ENCODE measurements at places on chromosomes 5 and 9.

- DNase-seq = no peak
These were observed 192.7 kb downstream of the GNA14 start for GRCh38 chr9:77455312-77455927.

DNA sequence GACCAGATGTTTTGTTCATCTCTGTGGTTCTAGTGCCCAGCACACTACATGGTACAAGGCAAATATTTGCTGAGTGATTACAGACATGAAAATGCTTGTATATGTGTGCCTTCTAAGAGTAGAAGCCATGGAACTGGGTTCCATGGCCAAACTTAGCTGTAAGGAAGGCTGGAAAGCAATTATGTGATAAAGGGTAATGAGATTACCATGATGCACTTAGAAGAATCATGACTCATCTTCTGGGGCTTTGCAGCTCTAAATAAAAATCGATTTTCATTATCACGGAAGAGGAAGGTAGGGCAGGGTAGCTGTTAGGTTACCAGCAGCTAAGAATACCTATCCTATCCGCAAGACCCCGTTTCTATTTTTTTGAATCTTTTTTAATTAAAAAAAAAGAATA lies 28.0 kb downstream of the RFK start:
- no peak for DNase-seq

DNA sequence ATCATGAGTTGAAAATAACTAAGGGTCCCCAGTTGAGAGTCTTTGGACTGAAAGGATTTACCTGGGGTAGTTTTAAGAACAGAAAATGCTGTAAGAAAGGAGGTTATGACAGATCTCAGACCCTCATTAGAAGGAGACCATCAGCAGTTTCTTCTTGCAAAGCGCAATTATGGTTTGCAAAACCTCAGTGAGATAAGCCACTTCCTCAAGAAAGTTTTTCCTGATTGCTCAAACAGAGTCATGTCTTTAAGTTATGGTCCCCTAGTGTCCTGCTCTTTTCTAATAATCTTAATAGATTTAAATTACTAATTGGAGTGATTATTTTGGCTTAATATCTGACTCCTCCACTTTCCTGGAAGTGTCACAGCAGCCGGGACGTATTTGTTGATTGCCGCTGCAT lies 293.2 kb upstream of the KLF4 start:
- DNase-seq = peak; percentile 16

DNA sequence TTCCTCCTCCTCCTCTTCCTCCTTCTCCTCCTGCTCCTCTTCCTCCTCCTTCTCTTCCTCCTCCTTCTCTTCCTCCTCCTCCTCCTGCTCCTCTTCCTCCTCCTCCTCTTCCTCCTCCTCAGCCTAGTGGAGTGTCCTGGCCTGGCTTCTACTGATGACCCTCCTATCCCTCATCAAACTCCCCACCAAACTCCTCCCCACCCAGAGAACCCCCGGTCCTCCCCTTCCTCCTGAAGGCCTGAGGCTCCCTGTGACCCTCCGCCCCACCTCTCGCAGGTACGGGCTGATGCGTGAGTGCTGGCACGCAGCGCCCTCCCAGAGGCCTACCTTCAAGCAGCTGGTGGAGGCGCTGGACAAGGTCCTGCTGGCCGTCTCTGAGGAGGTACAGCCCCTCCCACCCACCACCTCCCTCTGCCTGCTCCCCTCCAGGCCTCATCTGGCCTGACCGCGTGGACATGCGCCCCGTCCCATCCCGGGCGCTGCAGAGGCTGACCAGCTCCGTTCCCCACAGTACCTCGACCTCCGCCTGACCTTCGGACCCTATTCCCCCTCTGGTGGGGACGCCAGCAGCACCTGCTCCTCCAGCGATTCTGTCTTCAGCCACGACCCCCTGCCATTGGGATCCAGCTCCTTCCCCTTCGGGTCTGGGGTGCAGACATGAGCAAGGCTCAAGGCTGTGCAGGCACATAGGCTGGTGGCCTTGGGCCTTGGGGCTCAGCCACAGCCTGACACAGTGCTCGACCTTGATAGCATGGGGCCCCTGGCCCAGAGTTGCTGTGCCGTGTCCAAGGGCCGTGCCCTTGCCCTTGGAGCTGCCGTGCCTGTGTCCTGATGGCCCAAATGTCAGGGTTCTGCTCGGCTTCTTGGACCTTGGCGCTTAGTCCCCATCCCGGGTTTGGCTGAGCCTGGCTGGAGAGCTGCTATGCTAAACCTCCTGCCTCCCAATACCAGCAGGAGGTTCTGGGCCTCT lies 10.6 kb downstream of the FGFR4 start:
- no peak for DNase-seq

GRCh38 chr9:87710443-87710842 lies 15.5 kb upstream of the CTSL start:
- no peak for DNase-seq

GRCh38 chr5:8730194-8730593 lies 815.7 kb downstream of the SEMA5A start:
- DNase-seq = peak; percentile 26

DNA sequence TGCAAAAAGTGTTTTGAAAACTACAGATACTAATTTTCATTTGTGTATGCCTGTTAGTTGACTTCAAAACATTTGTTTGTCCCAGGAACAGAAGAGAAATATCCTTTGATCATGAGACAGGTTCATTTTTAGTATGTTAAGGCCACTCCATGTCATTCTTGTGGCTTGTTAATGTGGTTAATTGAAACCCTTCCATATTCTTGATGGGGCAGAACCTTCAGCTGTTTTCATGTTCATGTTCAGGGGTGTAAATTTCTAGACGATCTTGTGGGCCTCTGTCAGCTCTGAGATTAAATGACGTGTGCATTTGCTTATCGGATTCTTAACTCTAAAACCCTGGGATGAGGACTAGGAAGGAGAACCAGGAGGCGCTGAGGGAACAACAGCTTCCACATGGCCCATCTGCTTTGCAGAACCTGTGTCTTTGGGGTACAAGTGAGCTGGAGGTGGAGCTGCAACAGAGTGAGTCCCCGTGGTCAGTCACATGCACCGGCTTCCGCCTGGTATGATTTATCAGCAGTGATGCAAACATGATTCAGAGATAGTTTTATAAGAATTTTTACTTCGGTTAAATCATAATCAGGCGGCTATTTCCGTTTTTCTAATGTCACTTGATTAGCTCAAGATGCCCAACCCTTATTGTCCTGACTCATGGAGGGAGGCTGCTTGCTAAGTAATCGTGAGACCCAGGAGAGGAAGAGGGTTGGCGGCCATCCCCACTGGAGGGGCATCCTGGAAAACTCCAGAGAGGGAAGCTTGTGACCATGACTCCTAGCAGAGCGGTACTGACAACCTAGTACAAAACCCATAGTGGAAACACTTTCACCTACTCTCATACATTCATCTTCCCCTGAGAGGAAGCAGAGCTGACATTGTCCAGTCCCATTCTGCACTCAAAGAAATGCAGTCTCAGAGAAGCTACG lies 138.4 kb downstream of the C9orf152 start:
- DNase-seq = peak; percentile 96

DNA sequence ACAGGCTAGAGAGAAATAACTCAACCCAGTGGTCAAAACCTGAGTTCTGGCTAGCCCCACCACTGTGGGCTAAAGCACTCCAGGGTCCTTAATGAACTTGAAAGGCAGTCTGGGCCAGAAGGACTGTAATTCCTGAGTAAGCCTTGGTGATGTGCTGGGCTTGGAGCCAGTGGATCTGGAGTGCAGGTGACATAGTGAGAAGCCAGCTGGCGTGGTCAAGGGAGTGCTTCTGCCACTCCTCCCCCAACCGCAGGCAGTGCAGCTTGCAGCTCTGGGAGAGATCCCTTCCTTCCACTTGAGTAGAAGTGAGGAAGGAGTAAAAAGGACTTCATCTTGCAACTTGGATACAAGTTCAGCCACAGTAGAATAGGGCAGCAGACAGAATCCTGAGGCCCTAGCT lies 424.0 kb downstream of the CDH18 start:
- no peak for DNase-seq

- DNase-seq = peak; percentile 39
These were observed 20.5 kb upstream of the FER start for GRCh38 chr5:108727236-108727650.

GRCh38 chr5:57878301-57878722 lies 395.7 kb upstream of the ACTBL2 start:
- peak; percentile 27 for DNase-seq

GRCh38 chr5:126972062-126972895 lies 58.1 kb downstream of the MARCHF3 start:
- peak; percentile 38 for DNase-seq

- DNase-seq = peak; percentile 61
These were observed 237.7 kb upstream of the KLF4 start for GRCh38 chr9:107727086-107727780.

DNA sequence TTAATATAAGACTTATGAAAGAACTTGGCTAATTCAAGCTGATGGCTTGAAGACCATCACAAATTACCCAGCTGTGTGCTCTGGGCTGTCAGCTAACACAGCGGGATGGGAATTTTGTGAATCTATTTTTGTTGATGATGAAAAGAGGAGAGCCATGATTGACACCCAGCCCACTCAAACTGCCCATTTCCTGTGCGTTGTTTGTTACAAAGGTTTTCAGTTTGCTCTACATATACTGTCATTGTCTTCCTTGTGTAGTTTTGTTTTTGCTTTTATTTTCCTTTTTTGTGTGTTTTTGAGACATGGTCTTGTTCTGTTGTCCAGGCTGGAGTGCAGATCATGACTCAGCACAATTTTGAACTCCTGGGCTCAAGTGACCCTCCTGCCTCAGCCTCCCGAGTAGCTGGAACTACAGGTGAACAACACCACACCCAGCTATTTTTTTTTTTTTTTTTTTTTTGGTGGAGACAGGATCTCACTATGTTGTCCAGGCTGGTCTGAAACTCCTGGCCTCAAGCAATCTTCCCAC lies 400.3 kb downstream of the ICE1 start:
- DNase-seq = no peak

DNA sequence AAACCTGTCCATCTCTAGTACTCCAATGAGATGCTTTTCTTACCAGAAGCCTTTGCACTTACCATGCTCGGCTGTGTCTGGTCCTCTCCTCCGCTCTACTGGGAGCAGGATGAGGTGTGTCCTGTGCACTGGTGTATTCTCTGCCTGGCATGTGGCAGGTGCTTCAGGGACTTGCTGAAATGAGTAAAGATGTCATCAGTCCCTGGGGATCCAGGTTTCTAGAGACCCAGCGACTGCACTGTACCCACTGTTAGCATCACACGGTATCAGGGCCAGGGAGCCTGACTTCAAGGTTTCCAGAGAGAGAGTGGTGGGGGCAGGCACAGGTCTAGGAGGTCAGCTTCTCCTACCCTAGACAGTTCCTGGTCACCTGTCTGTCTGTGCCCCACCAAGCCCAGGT lies 10.5 kb downstream of the PTTG1 start:
- DNase-seq = no peak

DNA sequence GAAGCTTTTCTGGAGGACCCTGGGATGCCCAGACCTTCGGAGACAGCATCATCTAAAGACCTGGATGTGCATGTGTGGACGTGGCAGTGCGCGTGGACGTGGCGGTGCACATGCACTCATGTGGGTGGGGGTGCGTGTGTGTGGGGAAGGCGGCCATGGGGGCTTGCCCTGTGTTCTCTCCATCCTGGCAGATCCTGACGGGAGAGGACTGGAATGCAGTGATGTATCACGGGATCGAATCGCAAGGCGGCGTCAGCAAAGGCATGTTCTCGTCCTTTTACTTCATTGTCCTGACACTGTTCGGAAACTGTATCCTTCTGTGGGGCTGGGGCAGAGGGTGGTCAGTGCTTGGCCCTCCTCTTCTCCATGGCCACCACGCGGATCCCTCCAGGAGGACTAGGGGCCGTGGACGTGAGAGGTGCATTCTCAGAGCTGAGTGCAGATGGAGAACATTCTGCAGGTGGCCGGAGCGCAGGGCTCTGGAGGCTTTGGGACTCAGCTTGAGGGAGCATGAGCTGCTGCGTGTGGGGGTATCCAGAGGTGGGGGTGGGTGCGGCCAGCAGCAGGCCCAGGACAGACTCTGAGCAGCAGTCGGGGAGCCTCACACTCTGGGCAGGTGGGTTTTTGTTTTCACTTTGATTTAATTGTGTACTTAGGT lies 129.1 kb downstream of the CACNA1B start:
- no peak for DNase-seq

- DNase-seq = no peak
These were observed 122.5 kb downstream of the MCTP1 start for GRCh38 chr5:95162231-95162992.

GRCh38 chr5:36651761-36652685 lies 45.6 kb downstream of the SLC1A3 start:
- no peak for DNase-seq

DNA sequence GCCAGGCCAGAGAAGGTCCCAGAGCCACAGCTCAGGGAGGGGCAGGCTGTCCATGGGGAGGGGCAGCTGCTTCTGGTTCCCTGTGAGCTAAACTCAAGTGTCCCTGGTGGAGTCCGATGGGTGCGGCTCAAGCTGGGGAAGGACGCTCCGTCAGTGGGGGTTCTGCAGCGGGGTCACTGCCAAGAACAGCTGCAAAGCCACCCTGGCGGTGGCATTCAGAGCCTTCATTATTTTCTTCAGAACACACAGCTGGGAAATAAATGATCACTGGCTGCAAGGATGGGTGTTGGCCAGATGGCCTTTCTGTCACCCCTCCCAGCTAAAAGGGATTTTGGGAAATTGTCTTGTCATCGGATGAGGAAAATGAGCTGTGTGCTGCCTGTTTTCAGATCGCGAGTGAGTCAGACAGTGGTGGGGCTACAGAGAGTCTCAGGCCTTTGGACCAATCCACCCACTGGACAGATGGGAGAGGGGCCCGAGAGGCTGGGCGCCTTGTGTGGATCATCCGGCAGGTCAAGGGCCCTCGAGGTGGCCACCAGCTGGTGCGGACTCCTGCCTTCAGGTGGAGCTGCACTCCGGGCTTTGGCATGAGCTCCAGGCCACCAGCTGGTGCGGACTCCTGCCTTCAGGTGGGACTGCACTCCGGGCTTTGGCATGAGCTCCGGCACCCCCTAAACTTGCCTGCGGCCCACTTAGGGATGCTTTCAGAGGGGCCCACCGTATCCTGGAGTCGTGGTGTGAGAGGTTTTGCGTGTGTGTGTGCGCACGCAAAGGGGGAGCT lies 17.9 kb upstream of the GFPT2 start:
- DNase-seq = peak; percentile 30

DNA sequence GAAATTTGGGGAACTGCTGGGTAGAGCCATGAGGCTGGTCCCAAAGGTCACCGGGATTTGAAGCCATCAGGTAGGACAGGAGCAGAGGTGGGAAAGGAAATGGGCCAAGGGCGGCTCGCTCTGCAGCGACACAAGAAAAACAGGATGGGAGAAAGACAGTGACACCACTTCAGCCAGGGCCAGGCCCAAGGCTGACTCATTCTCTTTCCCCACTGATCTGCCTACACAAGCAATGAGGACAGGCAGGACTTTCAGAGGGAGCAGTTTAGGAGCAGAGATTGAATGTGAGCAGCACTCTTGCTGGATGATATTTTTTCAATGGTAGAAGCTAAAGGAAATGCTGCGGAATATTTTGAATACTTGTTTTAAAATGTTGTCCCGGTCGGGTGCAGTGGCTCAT lies 3.5 kb downstream of the RUFY1 start:
- DNase-seq = peak; percentile 65

GRCh38 chr9:122265149-122265915 lies 650 bp downstream of the MRRF start:
- DNase-seq = peak; percentile 34

GRCh38 chr5:3384531-3384930 lies 211.1 kb upstream of the IRX1 start:
- DNase-seq = no peak
